NCI-H1105 treated with DMSO at 0.1 percent for 48 hours (cell line): ENCODE measurements at places on chromosomes 6 and 20.
A peak's percentile ranks its signal among the peaks of the same experiment; 100 is the strongest.

- no peak for DNase-seq
These were observed 73.0 kb downstream of the PLCB4 start for GRCh38 chr20:9141921-9142320.

DNA sequence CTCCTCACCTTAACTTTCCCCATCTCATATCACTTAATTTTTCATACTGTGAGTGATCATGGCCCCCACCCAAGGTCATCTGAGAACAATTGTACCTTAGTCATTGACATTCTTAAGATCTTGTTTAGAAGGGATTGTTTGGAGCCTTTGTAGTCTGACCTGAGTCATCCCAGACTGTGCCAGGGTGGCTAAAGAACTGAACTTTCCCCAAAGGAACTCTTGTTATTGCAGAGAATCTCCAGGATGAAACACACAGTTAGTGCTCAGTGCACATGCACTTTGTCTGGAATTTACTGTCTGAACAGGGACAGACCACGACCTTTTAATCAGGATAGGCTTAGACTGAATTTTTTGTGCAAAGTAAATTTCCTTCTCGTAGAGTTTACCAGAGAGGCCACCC is 112.6 kb upstream of the CCN2 start:
- no peak for DNase-seq

DNA sequence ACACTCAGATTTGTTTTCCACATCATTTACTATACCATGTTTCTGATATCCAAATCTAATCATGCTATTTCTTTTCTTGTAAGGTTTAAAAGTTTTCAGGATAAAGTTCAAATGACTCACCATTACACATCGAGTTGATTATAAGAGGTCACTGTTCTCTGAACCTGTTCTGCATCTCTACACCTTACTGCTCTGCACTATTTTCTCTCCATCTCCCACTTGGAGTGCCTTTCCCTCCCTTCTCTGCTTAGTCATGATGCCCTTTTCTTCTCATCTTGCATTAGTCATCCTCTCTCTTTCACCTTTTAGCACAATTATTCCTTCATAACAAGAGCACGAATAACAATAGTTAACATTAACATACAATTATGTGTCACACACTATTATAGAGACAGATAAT is 37.5 kb upstream of the FUT9 start:
- no peak for DNase-seq

GRCh38 chr6:148291876-148292275 is 50.8 kb upstream of the SASH1 start:
- no peak for DNase-seq

- DNase-seq, result no peak
These were observed 87.5 kb downstream of the ZFP64 start for GRCh38 chr20:52103913-52104545.

- DNase-seq, result no peak
These were observed 13.3 kb upstream of the CTAGE9 start for GRCh38 chr6:131724114-131724513.

- DNase-seq, result no peak
These were observed 289.9 kb downstream of the BTBD9 start for GRCh38 chr6:38349795-38350194.

- no peak for DNase-seq
These were observed 16.1 kb upstream of the ZBTB22 start for GRCh38 chr6:33333666-33334065.

DNA sequence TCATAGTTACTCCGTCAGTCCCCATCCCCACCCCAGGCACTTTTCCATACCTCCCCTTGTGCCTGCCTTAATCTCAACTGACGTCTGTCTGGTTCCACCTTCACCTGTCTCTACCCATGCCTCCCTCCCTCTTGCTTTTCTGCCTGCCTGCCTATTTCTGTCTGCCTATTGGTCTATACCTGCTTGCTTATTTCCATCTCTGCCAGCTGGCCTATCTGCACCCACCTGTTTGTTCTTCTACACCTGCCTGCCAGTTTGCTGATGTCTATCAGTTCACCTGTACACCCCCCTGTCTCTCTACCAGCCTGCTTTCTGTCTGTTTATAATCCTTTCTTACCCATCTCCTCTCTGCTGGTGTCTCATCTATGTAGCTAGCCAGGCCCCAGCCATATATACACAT is 87.5 kb downstream of the RALGAPA2 start:
- DNase-seq, result peak; percentile 100

- no peak for DNase-seq
These were observed 319.1 kb downstream of the CD83 start for GRCh38 chr6:14436592-14437132.

GRCh38 chr20:41330941-41331340 is 9.7 kb upstream of the LPIN3 start:
- no peak for DNase-seq

GRCh38 chr20:46785958-46786357 is 76.5 kb downstream of the SLC2A10 start:
- DNase-seq, result no peak

- no peak for DNase-seq
These were observed 32.3 kb upstream of the DUSP22 start for GRCh38 chr6:259901-260508.

DNA sequence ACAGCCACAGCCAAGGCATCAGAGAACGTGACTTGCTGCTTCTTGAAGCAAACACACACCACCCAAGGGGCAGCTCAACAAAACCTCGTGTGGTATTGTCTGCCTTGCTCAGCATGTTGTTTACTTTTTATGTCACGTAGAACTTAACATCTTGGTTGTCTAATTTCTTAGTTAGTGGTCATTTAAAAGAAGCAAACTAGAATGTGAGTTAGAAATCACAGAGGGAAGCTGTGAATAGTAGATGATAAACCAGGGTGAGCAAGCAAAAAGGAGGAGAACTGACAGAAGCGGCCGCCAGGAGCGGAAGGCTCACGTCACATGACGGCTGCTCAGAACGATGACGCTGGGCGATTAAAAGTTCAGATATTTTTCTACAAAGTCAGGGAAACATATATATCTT is 51.5 kb upstream of the KIF25 start:
- no peak for DNase-seq

DNA sequence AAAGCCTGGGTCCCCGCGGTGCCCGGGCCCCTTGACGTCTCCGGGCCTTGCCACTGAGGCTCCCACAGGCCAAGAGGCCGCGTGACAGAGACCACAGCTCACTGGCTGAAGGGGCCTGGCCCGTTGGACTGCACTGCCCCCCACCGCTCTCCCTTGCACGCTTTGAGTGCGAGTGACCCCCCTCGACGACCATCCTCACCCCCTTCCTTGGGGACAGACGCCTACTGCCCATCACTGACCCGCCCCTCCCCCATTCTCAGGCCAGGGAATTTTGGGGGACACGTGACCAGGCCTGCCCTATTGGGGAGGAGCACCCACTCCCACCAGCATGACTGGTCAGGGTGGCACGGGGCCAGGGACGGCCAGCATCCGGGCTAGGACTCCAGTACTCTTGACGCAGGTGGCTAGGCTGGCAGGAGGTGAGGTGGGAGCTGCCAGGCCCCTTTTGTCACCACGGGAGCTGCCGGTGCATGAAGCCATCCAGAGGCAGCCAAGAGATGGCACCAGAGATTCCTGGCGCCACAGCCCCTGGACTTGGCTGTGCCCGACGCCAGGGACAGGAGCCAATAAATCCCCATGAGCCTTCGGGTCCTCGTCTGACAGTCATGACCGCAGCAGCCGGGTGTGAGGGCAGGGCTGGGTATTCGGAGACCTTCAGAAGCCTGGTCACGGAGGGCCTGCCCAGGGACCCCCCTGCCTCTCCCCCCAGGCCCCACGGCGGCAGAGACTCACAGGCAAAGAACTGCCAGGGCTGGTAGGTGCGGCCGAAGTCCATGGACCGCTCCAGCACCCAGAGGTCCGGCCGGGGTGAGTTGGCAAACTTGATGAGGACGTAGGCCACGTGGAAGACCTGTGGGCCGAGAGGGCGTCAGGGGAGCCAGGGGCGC is 14.5 kb downstream of the LAMA5 start:
- DNase-seq, result peak; percentile 82

- no peak for DNase-seq
These were observed 5.5 kb downstream of the PRRT1 start for GRCh38 chr6:32146287-32146686.

GRCh38 chr6:81942067-81942370 is 189.5 kb upstream of the TENT5A start:
- no peak for DNase-seq

GRCh38 chr6:81749707-81750106 is 2.8 kb downstream of the TENT5A start:
- peak; percentile 78 for DNase-seq

GRCh38 chr20:1879369-1879768 is 15.8 kb upstream of the SIRPA start:
- no peak for DNase-seq

GRCh38 chr6:40350747-40351217 is 236.4 kb downstream of the LRFN2 start:
- no peak for DNase-seq

GRCh38 chr6:81772741-81773140 is 20.3 kb upstream of the TENT5A start:
- no peak for DNase-seq

DNA sequence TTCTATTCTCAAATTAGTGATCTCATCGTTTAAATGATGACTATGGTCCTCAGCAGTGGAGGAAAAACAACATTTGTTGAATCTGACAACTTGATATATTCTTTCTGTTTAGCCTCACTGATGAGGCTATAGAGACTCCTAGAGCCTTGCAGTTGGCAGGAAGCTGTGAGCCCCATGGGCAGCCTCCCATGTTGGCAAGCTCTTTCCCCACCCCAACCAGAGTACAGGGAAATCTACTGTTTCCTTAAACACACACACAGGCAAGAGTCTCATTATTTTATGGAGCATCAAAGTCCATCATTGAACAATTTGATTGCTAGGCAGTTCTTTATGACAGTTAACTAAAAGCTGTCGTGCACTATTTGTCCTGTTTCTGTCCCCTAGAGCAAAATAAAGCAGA is 498.2 kb upstream of the CITED2 start:
- no peak for DNase-seq

DNA sequence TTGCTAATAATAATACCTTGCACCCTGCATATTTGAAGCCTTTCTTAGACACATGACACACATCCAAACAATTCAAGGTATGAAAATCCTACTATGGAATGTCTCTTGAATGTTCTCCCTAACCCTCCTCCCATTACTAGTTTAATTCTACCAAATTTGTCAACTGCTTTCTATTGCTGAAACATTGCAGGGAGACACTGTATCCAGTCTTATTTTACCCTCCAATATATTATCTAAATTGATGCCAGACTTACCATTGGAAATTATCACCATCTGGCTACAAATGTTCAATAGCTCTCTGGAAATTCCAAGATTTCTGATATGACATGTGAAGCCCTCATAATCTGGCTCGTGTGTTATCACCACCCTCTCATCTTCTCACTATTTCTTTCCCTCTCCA is 1027.3 kb upstream of the CITED2 start:
- DNase-seq, result no peak

- no peak for DNase-seq
These were observed 135.4 kb downstream of the SMOC2 start for GRCh38 chr6:168576388-168576787.

GRCh38 chr6:37818536-37819176 is 871 bp upstream of the ZFAND3 start:
- peak; percentile 95 for DNase-seq

- DNase-seq, result no peak
These were observed 166.5 kb upstream of the MYLIP start for GRCh38 chr6:15962449-15962764.

- DNase-seq, result no peak
These were observed 2.3 kb downstream of the SERPINB1 start for GRCh38 chr6:2839195-2839981.

GRCh38 chr6:65637289-65638046 is 69.6 kb downstream of the EYS start:
- DNase-seq, result no peak

GRCh38 chr20:6746901-6747609 is 20.4 kb upstream of the BMP2 start:
- DNase-seq, result no peak

- no peak for DNase-seq
These were observed 30.0 kb upstream of the RAB23 start for GRCh38 chr6:57252137-57252536.

GRCh38 chr6:149840345-149841075 is 23.6 kb downstream of the LRP11 start:
- DNase-seq, result peak; percentile 97

DNA sequence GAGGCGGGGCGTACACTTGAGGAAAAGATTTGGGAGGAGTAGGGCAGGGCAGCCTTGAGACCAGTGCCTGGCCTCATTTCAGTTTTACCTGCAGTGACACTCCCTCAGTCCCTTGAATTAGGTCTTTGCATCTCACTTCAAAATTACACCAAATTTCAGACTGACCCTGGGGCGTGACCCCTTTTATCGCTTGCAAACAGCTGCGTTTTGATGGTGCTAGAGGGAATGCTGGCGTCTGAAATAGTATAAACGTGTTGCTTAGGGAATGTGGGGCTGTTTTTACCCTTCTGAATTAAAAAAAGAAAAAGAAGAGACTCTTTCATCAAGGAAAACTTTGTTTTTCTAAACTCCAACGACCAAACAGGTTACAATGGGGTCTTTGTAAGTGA is 21.0 kb downstream of the COL9A1 start:
- no peak for DNase-seq

GRCh38 chr20:42041000-42041565 is 422.9 kb upstream of the CHD6 start:
- DNase-seq, result peak; percentile 23

DNA sequence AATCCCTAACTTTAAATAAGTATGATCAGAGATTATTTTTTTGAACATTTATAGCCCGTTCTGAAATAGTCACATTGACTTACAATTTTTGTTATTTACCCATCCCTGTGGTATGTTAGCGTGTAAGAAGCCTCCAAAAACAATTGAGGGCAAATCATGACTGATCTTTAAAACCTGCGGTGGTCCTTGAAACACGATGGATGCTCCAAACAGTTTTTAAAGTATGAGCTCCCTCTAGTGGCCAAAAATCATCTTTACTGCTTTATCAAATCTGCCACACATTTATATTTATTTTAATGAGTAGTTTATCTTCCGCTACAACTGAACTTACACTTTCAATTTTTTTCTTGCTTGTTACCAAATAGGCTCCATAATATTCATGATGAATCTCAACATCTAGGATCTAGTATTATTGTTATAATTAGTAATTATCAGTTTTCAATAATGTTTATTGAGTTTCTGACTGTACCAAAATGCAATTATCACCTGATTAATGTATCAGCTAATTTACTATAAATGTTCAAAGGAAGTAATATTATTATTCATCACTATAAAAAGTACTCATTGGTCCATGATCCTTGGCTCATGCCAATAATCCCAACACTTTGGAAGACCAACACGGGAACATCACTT is 52.2 kb downstream of the MARCKS start:
- DNase-seq, result peak; percentile 75

DNA sequence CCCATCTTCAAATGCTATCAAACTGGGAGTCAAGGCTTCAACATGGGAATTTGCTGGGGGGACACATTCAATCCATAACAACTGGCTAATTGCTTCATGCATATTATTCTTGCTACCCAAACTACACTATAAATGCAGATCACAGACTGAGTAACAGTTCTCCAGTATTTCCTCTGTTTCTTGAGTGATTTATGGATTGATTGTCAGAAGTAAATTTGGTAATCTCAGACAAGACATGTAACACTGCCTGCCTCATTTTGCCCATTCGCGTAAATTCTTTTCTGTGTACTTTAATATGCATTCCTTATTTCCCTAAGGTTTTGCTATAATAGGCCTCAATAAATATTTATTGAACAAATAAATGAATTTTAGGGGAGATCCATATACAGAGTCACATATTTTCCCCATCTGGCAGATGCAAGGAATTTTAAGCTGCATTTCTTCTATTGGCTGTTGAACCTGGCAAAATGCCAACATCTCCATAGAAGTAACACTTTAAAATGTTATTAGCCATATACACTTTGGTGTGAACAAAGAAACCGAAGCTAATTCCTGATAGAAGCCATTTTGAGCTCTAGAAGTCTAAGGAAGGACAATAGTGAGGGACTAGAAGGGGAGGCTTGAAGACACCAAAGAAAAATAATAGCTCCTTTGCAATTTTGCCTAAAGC is 98.2 kb downstream of the QRSL1 start:
- peak; percentile 52 for DNase-seq
